Mesenchymal stem cell (in vitro differentiated cells and primary cell): ENCODE measurements at places on chromosomes 1 and 21.

DNA sequence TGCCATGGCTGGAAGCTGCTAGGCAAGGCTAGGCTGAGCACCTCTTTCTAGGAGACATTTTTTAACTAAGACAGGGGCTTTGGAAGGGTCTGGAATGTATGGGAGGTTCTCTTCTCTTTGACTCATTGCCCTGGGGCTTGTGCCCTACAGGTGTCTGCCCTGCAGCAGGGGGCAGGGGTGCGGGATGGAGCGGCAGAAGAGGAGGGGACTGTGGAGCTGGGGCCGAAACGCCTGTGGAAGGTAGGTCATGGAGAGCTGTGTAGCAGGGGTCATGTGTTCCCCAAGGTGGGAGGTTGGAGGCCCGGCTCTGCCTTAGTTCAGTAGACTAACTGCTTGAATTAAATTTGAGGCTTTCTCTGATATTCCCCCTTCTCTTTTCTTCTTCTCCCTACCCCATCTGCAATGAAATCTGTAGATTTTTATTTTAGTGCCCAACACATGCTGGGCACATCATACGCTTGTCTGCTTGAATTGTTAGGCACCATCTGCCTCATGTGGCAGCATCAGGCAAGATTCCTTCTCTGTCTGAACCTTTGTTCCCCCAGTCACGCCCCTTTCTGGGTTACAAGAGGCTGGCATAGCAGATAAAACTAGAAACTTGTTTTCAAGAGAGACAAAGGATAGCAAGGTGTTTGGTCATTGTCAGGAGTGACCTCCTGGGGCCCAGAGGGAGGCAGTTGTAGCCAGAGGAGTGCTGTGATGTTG, 18.4 kb downstream of the PPFIA4 start:
- DNase-seq = no peak

- DNase-seq = no peak
These were observed 36.0 kb upstream of the GPR157 start for GRCh38 chr1:9164919-9165318.

DNA sequence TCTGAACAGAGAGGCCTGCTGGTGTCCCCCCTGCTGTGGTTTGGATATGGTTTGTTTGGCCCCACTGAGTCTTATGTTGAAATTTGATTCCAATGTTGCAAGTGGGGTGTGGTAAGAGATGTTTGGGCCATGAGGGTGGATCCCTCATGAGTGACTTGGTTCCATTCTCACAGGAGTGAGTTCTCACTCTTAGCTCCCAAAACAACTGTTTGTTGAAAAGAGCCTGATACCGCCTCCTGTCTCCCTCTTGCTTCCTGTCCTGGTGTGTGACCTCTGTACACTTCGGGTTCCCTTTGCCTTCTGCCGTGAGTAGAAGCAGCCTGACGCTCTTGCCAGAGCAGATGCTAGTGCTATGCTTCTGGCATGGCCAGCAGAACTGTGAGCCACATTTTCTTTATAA, 60.5 kb downstream of the C21orf91 start:
- DNase-seq = peak; percentile 76

DNA sequence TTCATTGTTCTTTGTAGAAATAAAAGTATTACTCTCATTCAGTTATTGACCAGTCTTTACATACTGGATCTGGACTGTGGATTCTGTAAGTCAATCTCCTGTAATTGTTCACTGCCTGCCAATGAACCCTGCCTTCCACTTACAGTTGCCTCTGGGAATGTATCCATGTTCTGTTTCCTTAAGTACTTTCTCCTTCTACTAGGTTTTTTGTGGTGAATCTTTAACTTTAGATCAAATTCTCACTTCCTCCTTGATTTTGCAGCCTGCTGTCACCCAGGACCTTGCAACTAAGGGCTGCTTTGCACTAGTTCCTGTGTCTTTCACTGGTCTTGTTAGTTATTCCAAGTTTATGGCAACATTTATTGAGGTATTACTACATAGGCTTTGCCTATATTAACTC, 28.2 kb upstream of the ANKRD13C start:
- DNase-seq = no peak

- no peak for DNase-seq
These were observed 226.9 kb downstream of the SETD4 start for GRCh38 chr21:35833388-35833787.
